RWPE2 (cell line): ENCODE measurements at places on chromosomes 1 and 21.

DNA sequence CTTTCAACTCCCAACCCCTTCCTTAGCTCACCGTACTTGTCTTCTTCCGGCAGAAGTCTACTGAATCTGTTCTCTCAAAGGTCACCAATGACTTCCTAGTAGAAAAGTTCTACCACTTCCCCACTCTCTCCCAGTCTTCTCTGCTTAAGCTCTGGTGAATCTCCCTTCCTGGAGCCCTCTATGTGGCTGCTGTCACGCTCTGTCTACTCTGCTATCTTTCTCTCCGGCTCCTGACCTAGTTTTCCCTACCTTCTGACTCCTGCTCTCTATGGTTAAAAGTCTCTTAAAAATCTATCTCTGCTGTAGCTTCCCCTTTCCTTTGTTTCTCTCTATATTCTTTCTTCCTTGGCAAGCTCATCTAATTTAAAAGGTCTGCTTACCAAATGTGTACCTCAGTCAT is 350.1 kb upstream of the GREM2 start:
- DNase-seq, result no peak

- DNase-seq, result no peak
Measured at GRCh38 chr1:216665406-216665805, 57.8 kb downstream of the ESRRG start.

- DNase-seq, result no peak
Measured at GRCh38 chr1:172885411-172885810, 165.3 kb downstream of the TNFSF18 start.

GRCh38 chr1:57124768-57125446 is 159.1 kb upstream of the C8B start:
- no peak for DNase-seq

DNA sequence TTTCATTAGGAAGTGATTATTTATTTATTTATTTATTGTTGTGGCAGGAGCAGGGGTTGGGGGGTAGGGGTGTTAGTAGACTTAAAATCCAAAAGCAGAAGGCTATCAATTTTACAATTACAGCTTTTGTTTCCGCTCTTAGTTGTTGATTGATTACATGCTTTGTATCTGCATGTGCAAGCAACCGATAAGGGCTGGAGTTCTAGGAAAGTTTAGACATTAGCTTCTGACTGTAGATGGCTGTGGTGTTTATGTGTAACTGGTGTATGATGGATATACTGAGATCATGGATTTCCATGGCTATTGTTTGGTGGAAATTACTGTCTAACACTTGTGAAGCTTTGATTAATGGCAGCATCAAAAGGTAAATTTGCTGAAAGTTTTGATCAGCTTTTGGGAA is 2.8 kb downstream of the ST6GALNAC5 start:
- DNase-seq, result no peak

DNA sequence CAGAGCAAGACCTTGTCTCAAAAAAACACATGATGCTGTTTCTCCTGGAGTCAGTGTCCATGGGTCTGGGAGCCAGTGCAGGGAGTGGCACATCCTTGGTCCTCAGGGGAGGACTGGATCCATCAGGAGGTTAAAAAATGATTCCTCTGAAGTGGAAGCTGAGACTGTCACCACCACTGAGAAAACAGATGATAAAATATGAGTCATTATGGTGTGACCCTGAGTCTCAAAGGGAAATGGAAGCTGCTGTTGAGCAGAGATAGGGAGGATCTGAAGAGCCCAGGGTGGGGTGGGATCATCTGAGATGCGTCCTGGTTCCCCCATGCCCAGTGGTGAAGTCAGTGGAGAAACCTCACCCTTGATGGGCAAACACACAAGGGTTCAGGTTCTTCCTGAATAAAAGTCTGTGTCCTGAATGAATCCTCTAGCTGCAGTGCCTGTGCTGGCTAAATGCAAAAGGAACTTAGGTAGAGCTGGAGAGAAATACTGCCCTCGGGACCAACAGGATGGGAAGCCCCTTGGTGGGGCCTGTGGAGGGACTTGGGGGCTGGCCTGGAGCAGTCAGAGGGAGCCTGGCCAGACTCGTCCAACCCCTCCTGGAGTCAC is 61.6 kb upstream of the TENT5B start:
- no peak for DNase-seq

- peak; percentile 51 for DNase-seq
Measured at GRCh38 chr1:15941899-15942660, 33.8 kb downstream of the ZBTB17 start.

DNA sequence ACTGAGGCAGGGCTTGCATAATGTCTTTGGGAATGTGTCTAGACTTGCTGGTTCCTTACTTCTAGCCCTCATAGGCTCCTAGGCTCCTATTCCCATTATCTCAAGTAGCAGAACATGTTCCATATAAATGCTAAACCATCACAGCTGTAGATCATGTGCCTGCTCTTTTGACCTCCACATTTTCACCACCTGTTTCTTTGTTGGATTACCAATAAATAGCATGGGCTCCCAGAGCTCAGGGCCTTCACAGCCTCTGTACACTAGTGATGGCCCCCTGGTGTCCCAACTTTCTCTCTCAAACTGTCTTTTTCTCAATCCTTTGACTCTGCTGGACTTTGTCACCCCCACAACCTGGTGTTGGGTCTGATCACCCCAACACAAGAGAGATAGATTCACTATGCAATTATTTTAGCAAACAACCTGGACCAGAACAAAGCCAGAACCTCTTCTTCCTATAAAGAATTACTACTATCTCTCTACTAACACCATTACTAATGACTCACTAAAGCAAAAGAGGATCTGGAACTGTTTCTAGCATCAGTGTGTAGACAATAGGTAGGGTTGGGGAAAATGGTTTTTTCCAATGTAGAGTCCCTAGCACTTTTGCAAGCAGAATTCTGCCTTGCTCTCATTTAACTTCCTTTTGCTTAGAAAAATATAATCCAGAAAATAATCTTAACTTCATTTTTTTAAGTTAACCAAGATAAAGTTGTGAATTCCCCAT is 51.7 kb downstream of the WLS start:
- DNase-seq, result no peak

DNA sequence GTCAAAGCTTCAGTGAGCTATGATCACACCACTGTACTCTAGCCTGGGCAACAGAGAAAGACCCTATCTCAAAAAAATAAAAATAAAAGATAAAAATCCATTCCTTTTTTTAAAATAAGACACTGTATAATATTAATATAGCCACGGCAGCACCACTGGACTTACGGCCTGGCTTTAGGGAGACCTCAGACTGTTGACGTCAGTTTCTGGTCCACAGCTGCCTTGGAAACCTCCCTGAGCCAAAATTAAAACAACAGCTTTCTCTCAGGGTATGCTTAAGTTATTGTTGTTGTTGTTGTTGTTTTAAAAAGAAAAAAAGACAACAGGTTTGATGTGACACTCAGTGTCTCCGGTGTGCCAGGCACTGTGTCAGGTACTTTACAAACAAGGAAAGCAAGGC is 42.0 kb downstream of the CAPZB start:
- DNase-seq, result no peak
